Epithelial cell of prostate (primary cell): ENCODE measurements at places on chromosomes 1 and 21.

DNA sequence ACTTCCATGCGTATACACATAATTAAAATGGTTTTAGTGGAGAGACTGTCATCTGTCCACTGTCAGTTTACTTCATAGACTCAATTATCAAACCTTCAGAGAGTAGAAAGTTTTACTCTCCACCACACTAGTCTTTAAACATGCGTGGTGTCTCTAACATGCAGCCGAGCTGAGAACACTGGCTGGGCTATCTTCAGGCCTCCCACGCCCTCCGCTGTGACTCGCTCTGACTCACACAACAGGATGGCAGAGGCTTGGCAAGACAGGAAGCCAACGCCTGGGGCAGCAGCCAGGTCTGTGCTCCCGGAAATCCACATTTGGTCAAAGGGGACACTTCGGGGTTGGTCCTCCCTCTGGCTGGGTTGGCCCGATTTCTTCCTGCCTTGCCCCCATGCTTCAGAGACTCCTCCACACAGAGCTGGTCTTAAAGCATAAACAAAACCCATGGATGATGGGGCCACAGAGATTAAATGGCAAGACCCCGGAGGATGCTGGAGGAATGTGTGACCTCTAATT is 22.7 kb upstream of the IFNGR2 start:
- DNase-seq = peak; percentile 94

GRCh38 chr1:236142253-236143103 is at the start of gene GPR137B:
Gene GPR137B, plus strand, starts transcription at chr1:236142539. Its CDS starts 84 bp downstream, at chr1:236142623.
- DNase-seq = no peak

GRCh38 chr1:69221524-69221923 is 346.2 kb upstream of the LRRC7 start:
- DNase-seq = no peak

- DNase-seq = no peak
Observed at GRCh38 chr1:233261206-233261605, 34.3 kb downstream of the PCNX2 start.

DNA sequence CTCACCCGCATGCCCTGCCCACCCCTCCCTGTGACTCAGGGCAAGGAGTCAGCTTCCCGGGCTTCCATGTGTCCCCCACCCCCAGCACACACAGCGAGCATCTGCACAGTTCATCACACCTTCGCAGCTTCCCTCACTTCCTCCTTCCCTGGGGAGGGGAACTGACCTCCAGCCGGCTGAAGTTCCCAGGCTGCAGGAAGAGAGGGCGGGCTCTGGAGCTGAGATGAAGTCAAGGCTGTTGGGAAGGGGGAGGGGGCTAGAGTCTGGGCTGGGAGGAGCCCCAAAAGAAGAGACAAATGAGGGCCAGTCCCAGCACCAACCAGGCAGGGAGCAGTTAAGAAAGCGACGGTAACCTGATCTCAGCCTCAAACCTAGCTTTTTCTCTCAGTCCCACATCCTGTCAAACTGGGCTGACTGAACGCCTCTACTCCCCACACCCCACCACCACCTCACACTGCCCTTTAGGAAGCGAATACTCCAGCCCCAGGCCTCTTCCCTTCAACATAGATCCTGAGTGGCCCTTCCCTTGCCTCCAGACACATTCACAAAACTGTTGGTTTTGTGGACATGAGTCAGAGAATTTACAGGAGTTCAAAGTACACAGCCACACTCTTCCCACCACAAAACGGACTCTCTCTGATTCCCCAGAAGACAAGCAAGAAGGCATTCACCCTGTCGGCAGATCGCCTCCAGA is 1.8 kb downstream of the RHOC start:
- DNase-seq = peak; percentile 91

DNA sequence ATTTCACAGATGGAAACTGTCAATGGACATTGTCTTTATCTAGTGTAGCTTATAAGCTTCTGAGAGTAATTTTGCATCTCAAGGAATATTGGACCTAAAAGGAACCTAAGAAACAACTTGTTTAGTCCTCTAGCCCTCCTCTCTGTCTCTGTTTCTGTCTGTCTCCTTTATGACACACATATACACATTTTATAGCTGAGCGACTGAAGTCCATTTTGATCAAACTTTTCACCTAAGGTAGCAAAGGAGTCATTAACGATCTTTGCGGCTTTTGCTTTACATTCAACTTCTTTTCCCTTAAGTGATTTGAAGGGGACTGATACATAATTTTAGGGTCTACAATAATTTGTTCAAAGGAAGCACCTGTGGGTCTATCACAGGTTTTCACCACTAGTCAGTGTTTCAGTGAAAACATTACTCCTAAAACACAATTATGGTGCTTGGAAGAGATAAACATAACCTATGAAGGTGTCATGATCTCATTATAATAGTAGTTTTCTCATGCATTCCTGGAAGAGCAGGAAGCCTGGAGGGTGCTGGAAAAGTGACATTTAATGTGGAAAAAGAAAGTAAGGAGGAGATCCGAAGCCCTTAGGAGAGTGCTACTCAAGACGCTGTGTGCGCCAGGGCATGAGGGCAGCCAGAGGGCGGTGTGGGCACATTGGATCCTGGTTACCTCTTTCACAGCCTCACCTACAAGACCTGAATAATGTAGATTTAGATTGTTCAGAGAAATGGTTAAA is 248.6 kb downstream of the DNM3 start:
- no peak for DNase-seq

GRCh38 chr1:30886710-30887428 is 21.7 kb downstream of the SDC3 start:
- DNase-seq = no peak

GRCh38 chr1:37474697-37475379 is 458 bp downstream of the ZC3H12A start:
- DNase-seq = no peak

DNA sequence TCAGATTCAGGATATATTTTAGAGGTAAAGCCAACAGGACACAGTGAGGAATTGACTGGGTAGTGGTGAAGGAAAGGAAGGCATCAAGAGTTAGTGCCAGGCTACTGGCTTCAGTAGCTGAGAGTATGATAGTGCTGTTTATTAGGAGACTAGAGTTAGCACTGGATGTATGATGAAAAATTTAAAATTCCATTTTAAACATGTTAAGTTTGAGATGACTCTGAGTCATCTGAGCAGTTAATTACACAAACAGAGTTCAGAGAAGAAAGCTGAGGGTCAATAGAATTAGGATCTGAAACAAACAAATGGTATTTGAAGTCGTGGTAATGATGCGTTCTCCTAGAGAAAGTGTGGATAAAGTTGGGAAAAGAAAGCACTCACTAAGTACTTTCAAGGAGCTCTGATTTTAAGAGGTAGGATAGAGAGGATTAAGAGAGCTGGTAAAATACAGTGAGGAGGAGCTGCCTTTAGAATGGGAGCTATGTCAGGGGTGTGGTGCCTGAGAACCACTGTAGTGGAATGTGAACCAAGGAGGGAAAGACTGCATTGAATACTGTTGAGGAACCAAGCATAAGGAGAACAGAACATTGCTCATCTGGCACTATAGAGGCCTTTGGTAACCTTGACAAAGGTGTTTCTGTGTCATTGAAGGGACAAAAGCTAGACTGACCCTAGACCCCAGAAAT is 21.7 kb upstream of the SHCBP1L start:
- no peak for DNase-seq

GRCh38 chr1:152533327-152533938 is 19.2 kb downstream of the CRCT1 start:
- DNase-seq = no peak

DNA sequence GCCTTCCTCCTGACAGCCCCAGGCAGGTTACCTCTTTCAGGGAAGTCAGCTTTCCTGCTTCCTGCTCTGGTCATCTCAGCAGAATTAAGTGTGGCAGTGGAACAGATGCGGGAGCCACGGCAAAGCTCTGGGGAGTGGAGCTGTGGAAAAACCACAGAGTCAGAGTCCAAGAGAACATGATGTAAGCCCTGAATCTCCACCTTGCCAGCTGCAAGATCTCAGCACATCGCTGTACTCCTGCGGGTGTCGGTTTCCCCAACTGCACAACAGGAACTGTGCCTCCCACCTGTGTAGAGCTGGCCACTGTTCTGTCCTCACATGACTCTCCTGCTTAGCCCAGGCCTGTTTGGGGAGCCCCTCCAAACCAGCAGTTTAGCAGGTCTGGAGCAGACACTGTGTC is 123.7 kb downstream of the MATN1 start:
- DNase-seq = no peak

GRCh38 chr1:1427820-1428148 is 6.7 kb upstream of the ANKRD65 start:
- no peak for DNase-seq

- peak; percentile 74 for DNase-seq
Observed at GRCh38 chr1:226034482-226034881, 28.0 kb upstream of the H3-3A start.

- DNase-seq = no peak
Observed at GRCh38 chr1:114607223-114607622, 25.8 kb upstream of the BCAS2 start.

DNA sequence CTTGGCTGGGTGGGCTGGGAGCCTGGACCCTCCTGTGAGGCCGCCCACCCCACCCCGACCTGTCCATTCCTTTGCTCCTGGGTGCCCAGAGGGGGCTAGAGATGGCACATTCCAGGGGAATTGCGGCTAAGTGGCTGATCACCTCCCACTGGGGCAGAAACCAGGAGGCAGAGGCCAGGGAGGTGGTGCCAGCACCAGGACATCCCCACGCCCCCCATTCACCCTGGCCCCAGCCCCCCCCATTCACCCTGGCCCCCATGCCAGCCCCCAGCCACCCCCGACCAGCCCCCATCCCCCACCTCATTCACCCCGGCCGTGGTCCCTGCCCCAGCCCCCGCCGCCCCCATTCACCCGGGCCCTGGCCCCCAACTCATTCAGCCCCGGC is 6.2 kb downstream of the C1QTNF12 start:
- no peak for DNase-seq

- DNase-seq = no peak
Observed at GRCh38 chr21:18801468-18801867, 397.9 kb upstream of the TMPRSS15 start.

DNA sequence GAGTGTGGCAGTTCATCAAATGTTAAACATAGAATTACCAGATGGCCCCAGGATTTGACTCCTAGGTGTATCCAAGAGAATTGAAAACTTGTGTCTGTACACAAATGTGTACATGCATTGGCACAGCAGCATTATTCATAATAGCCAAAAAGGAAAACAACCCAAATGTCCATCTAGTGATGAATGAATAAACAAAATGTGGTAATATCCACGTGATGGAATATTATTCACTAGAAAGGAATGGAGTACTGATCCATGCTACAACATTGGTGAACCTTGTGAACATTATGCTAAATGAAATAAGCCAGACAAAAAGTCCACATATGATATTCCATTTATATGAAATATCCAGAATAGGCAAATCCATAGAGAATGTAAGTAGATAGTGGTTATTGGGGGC is 77.7 kb downstream of the RAVER2 start:
- no peak for DNase-seq

- no peak for DNase-seq
Observed at GRCh38 chr1:161817176-161817730, 51.1 kb downstream of the ATF6 start.

GRCh38 chr21:42746593-42747275 is 93.3 kb downstream of the PDE9A start:
- no peak for DNase-seq

DNA sequence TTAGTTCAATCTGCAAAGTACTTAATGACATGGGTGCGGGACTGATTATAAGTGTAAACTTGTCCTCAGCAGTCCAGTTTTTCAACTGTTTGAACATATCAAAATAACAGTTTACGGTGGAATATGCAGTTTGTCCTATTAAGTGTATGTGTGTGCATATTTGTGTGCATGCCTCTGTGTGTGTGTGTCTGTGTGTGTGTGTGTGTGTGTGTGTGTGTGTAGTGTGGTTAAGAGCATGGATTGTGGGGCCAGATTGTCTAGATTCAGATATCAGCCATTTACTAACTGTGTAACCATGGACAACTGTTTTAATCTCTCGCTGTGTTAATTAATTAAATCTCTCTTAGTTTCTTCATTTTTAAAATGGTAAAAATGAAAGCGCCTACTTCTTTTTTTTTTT is 39.0 kb downstream of the NEXN start:
- DNase-seq = no peak

DNA sequence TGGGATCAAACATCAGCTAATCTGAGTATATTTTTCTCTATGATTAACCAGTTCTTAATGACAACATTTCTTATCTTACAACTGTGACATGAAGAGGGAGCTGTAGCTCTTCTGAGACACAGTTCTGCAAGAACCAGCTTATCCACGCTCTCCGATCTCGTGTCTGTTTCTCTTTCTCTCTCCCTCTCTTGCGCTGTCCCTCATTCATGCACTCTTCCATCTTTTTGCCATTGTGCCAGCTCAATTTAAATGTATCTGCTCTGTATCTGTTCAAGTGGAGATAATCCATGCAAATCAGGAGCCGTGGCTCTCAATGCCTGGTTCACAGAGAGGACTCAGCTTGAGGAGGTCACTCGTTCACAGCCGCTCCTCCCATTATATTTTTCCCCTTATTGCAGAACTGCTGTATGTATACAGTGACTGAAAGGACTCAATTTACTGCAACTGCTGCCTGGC is 494.7 kb upstream of the ADGRL2 start:
- peak; percentile 14 for DNase-seq

DNA sequence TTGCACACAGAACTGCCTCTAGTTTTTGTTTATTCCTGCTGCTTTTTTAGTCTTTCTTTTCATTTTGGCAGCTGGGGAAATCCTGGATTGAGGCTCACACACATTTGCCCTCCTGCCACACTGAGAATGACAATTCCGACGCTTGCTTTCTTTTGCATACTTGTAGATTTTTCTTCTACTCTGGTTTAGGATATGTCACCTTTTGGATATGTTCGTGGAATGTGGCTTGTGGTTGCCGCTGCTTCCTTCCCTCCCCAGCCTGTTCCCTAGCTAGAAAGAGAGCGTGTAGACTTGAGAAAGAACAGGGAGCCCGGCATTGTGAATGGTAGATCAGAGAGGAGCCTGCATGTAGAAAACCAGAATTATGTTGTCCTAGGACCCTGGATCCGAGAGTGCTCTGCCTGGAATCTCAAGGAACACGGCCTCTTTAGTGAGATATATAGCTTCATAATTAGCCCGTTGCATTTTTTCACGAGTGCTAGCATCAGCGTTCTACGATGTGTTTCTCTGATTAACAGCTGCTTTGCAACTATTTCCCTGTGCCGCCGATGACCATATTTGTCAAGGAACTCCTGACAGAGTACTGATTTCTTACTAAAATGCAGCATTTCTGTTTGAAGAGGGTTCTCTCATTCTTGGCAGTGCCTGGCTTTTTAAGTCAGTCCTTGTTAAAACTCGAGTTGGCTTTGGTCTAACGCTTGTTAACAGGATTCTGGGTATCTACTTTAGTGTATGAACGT is 56.2 kb downstream of the PEX14 start:
- DNase-seq = no peak

- no peak for DNase-seq
Observed at GRCh38 chr1:66182551-66183178, 351.3 kb upstream of the SGIP1 start.
